Upper lobe of left lung (tissue), 6 donors: ENCODE measurements at places on chromosomes 16 and 17.

DNA sequence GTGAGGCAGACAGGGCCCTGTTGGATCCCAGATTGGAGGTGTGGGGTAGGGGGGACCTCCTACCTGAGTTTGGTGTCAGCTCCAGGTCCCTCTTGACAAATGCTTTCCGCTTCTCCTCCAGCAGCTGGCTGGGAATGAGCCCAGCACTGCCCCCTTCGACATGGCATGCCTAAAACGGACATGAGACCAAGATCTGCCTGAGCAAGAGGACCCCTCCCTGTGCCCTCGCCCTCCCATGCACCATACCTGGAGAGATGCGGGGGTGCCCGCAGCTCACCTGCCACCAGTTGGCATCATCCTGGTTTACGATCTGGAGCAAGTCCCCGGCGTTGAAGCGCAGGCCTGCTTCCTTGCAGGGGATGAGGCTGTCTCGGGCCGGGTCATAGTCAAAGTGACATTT, 26.2 kb downstream of the MPP2 start:
- DNase-seq = no peak

GRCh38 chr17:72111336-72111923, 9.4 kb upstream of the SOX9 start:
- no peak for DNase-seq

GRCh38 chr17:75240394-75241142, 20.8 kb downstream of the GGA3 start:
- DNase-seq = no peak

DNA sequence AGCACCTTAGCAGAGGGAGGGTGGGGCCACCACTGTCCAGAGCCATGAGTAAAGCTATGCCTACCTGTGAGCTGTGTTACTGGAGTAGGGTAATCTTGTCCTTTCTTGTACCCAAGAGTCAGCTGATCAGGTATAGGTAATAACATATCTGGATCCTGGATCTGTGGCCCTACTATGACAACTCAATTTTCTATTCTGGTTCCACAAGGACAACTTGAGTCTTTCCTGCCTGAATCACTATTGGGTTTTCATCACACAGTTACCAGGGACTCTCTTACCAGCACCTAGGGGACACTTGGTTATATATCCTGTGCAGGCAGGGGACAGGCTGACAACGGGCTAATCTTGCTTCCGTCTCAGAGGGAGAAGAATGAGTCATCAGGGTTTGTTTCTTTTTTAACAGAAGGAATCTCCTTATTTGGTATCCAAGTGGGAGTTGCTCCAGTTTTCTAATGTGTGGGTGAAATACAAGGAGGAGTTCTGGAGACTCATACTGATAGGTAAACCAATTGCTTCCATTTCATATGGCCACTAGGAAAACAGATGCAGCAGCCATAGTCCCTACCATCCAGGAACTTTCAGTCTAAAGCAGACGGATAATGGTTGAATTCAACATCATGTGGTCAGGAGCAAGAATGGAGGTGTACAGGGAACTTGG, 6.8 kb downstream of the ZNF267 start:
- DNase-seq = no peak

GRCh38 chr16:84752600-84752999, 52.8 kb downstream of the USP10 start:
- DNase-seq = no peak

GRCh38 chr17:66704858-66705520, 129.9 kb upstream of the CACNG5 start:
- DNase-seq = no peak

DNA sequence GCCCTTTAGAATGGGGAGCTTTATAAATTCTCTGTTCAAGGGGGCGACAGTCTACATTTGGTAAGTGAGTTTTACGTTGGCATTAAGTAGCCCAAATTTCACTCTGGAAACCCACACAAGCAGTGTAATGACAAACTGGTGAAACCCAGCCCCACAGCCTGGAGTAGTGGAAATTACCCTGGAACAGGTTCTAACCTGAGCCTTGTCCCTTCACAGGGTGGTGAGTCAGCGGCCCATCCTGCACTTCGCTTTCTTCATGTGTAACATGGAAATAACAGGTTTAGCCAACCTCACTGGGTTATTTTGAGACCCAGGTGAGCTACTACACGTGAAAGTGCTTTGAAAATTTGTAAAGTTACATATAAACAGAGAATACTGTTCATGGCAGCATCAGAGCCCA, 3.5 kb upstream of the TLCD3A start:
- DNase-seq = no peak

DNA sequence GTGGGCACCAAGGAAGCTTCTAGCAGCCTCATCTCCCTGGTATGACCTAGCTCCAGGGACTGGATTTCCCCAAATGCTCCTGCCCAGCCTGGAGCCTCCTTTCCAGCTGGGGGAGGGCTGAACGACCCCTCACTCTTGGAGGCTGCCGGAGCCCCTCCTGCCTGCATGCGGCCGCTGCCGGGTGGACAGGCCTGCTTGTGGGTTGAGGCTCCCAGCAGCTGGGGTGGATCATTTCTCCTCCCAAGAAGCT, 213.6 kb downstream of the SEC14L1 start:
- no peak for DNase-seq

- DNase-seq = no peak
These were observed 49.8 kb upstream of the KLHDC4 start for GRCh38 chr16:87815567-87815966.

- no peak for DNase-seq
These were observed 163.3 kb downstream of the KCNJ2 start for GRCh38 chr17:70332356-70333210.

GRCh38 chr17:45680360-45680759, 103.8 kb upstream of the CRHR1 start:
- no peak for DNase-seq

GRCh38 chr16:28136751-28137434, 73.4 kb upstream of the GSG1L start:
- DNase-seq = no peak

DNA sequence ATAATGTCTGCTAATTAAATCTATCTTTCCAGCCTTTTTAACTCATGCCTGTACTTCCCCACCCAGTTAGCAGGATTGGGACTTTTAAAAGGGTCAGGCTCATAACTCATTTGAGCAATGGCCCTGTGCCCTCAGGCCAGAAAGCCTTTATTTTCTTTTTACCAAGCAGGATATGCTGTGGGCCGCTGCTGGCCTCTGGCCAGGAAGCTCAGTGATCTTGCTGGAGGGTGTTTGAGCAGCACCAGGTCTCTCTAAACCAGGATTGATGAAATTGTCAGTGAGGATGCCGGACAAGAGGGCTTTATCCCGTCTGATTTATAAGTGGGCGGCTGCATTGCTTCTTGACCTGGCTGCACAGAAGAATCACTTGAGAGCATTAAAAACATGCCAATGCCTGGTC, 187.8 kb downstream of the RAB11FIP4 start:
- no peak for DNase-seq

DNA sequence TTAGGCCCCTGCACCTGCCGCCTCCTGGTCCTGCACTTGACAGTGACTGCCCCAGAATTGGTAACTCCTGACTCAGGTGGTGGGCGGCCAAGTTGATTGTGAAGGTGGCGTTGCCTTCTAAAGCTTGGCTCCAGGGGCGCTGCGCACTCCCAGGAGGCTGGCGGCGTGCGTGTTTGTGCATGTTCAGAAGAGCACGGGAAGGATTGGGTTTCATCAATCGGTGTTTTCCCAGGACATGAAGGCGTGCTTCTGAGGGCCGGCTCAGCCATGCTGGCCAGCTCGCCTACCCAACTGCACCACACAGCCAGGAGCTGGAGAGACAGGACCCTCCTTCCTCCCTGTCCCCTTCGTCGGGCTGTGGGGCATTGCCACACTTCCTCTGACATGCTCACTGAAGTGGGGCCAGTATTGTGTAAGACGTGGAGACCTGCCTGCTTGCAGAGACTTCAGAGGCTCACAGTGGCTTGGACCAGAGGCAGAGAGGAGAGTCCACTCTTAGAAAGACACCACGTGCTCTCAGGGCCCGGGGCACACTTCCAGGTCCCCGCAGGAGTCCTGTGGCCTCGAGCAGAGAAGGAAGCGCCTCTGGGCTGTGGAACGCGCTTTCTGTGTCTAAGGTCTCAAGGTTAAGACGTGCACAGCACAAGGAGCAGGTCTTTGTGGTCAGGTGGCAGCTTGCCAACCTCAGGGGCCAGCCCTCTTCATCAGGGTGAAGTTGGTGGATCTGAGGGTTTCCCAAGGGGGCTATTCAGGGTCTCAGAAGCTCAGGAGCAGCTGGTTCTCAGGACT, 2.8 kb downstream of the RAB40C start:
- DNase-seq = peak; percentile 82

DNA sequence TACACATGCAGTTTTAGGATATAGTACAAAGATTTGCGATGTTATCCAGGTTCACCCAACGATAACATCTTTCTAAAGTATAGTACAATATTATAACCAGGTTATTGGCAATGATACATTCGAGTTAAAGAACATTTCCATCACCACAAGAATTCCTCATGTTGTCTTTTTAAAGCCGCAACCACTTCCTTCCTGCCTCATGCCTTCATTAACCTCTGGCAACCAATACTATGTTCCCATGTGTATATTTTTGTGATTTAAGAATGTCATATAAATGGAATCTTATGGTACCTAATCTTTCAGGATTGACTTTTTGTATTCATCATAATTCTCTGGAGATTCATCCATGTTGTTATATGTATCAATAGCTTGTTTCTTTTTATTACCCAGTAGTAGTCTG, 1183.2 kb downstream of the CDH11 start:
- DNase-seq = no peak

DNA sequence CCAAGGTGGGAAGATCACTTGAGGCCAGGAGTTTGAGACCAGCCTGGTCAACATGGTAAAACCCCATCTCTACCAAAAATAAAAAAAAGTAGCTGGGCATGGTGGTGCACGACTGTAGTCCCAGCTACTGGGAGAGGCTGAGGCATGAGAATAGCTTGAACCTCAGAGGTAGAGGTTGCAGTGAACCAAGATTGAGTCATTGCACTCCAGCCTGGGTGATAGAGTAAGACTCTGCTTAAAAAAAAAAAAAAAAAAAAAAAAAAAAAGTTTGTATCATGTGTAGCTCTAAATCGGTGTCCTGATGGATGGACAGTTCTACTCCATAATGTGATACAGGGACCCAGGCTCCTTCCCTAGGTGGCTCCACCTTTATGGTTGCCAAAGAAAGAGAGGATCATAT, 497.1 kb upstream of the RBFOX1 start:
- DNase-seq = no peak

DNA sequence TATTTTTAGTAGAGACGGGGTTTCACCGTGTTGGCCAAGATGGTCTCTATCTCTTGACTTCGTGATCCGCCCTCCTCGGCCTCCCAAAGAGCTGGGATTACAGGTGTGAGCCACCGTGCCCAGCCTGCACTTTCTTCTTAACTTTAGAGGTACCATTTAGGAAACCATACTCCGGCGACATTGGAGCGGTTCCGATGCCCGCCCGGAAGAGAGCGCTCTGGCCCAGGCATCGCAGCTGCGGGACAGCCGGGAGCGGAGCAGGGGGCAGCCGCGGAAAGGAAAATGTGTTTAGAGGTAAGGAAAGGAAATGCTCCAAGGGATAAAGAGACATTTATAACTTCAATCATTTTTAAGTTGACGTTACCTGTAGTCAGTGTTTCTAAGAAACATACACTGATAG, 6.0 kb upstream of the HS3ST3B1 start:
- no peak for DNase-seq

DNA sequence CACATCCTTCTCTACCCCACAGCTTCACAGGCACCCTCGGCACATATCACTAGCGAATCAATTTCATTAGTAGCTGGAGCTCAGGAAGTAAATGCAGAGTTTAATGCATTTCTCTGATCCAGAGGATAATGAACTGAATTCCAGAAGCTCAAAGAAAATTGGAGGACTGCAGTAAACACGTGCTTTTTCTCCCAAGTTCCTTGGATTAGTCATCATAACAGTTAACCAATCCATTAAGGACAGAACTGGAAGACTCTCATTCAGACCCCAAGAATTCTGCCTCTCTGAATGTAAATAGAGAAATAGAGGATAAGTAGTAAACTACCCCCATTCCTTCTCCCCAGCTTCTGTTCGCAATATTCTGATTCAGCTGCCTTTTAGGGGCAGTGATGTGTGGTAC, 40.7 kb downstream of the DUSP14 start:
- no peak for DNase-seq

GRCh38 chr16:65989861-65990604, 376.5 kb upstream of the CDH5 start:
- DNase-seq = no peak

DNA sequence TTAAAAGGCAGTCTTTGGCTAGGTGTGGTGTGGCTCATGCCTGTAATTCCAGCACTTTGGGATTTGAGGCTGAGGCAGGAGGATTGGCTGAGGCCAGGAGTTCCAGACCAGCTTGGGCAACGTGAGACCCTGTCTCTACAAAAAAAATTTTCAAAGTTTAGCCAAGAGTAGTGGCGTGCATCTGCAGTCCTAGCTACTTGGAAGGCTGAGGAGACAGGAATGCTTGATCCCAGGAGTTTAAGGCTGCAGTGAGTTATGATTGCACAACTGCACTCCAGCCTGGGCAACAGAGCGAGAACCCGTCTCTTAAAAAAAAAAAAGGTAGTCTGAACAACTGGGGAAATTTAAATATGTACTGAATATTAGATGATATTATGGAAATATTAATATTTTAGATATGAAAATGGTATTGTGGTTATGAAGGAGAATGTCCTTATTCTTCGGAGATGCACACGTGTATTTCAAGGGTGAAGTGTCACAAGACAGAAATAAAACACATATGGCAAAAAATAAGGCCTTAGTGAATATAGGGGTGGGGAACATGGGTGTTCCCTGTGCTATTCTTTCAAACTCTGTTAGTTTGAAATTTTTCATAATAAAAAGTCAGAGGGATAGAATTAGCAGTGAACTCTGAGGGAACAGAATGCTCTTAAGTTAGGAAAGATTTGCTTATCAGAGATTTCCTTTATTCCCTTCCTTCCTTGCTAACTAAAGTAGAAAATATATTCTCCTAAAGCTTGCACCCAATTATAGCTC, 144.7 kb downstream of the CDK5R1 start:
- no peak for DNase-seq

- no peak for DNase-seq
These were observed 91.2 kb downstream of the IRX5 start for GRCh38 chr16:55021595-55022475.

DNA sequence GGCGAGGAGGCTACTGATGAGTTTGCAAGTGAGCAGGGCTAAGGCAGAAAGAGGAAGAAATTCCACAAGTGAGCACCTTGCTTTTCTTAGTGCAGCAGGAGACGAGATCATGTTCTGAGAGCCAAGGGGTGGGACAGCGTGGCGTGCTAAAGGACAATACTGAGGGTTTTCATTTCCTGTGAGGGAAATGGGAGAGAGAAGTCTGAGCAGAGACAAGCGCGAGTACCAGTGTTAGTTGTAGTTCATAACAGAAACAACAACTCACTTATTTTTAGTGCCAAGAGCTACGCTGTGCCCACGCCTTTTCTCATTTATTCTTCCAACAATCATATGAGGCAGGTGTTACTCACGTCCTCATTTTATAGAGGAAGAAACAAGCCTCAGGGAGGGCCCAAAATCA, 2.3 kb downstream of the SPACA3 start:
- DNase-seq = no peak

DNA sequence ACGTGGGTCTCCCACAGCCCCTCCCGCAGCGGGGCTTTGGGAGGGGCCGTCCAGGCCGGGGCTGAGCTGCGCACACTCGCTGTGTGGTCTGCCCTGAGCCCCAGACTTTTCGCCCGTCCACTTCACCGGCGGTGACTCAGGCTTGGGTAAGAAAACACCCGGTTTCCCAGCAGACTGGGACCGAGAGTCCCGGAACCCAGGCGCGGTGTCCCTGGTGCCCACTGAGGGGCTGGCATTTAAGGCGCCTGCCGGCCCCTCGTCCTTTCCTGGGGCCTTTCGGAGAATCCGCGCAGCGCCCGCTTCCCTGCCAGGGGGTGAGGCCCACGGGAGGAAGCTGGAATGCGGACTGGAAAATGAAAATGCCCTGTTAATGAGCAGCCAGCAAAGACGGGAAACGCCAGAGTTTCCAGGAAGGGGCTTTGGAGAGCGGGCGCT, 100.3 kb downstream of the C16orf95 start:
- peak; percentile 46 for DNase-seq
